AG10803 (cell line): ENCODE measurements at places on chromosomes 3 and 15.

DNA sequence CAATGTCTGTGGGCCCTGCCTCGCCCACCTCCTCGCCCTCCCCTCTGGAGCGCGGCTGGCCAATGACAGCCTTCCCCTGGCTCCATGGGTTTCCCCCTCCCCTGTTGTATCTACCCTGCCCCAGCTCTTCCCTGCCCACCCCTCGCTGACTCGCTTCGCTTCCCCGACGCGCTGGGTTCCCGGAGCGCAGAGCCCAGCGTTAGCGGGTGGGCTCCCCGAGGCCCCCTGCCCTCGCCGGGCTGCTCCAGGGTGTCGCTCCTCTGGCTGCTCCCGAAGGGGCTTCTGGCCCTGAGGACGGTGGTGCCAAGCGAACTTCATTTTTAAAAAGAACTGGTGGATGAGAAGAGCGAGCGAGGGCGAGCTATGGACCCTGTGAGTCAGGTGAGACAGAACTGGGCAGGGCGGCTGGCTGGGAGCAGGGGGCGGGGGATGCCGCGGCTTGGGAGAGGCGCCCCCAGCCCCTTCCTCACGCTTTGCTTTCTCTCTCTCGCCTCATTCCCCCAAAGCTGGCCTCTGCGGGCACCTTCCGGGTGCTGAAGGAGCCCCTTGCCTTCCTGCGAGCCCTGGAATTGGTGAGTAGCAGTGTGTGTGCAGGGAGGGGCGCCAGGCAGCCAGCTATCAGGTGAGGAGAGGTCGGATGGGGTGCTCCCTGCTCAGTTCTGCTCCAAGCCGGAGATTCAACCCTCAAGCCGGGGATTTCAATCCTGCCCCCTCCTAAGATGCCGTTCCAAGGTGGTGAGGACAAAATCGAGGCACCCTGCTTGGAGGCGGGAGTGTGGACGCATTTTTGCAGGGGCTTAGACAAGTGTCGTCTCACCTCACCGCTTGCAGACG lies at the start of gene SYNPR:
SYNPR (plus strand) TSS at position 138 of the 834 bp plus-strand sequence.
- no peak for DNase-seq

GRCh38 chr3:23492057-23492456 lies 288.9 kb downstream of the UBE2E2 start:
- no peak for DNase-seq

- no peak for DNase-seq
Measured at GRCh38 chr3:29168696-29169095, 112.2 kb upstream of the RBMS3 start.

DNA sequence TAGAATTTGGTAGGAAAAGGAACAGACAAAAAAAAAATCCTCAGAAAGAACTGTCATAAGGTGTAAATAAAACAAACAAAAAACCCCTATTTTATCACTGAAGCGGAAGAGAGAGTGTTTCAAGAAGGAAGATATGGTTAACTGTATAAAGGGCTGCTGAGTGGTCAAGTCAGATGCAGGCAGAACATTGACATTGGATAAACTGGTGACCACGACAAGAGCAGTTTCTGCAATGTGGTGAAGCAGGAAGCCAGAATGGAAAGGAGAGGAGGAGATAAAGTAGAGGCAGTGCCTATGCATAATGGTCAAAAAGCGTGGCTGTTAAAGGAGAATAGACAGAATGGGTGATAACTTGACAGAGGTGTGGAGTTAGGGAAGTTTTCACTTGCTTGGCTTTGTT lies 75.3 kb downstream of the CYP19A1 start:
- no peak for DNase-seq
